OCI-LY7 (cell line): ENCODE measurements at places on chromosomes 4 and X.
A peak's percentile ranks its signal among the peaks of the same experiment; 100 is the strongest.

DNA sequence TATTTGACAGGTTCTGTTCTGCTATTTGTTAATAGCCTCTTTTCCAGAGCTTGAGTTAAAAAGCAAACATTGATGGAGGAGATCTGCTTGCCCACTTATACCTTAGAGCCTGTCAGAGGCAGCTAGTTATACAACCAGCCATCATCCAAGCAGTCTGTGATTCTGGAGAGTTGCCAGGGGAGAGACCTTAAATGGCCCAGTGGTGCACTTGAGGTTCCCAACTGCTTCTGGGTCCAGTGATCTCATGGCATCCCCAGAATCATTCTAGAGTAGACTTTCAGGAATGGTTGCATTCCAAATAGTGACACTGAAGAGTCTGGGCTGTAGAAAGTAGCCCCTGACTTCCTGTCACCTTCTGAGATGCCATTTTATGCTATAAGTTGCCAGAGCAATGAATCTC is 160.7 kb downstream of the FHIP1A start:
- no peak for DNase-seq

DNA sequence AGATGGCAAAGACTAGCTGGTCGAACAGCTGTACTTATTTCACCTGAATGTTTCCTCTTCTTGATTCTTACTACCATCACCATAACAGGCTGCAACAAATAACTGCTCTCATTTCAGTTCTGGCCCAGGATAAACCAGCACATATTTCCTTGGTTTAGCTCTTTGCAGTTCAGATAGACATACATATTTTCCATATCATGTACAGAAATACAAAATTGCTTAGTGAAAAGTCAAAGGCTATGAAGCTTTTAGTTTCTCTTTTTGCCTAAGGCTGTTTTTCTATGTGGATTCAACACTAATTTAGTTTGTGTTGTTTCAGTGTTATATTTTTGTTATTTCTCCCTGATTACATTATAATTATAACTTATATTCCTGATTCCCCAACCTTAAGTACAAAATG is 103.6 kb upstream of the BMP3 start:
- no peak for DNase-seq

DNA sequence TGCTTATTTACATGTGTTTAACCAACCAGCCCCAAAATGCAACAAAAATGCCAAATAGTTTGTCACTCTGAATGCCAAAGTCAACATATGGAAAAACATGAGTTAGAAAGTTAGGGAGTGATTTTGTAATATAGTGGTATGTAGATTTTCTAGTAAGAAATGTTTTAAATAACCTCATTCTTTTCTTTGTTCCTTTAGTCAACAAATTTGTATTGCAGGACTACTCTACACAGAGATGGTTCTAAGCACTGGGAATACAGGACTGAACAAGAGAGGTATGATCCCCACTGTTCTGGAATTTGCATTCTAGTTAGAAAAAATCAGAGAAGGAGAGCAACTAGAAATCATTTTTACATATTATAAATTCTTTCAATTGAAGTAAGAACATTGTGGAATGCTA is 218.8 kb upstream of the ANXA10 start:
- no peak for DNase-seq

DNA sequence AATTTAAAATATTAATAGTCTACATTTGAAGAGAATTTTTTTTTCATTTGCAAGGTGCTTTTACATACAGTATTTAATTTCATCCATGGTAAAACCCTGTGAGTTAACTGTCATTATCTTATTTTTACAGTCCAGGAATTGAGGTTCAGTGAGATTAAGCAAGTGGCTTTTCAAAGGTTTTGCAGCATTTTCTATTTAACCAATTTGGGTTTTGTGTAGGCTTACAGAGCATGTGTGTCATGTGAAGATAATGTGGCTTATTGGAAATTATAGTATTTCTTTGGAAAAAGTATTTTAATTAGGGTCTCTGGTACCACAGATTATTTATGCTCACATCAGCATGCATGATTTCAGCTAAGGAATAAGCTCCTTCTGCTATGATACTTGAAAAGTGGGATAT is 4.5 kb downstream of the XK start:
- no peak for DNase-seq

DNA sequence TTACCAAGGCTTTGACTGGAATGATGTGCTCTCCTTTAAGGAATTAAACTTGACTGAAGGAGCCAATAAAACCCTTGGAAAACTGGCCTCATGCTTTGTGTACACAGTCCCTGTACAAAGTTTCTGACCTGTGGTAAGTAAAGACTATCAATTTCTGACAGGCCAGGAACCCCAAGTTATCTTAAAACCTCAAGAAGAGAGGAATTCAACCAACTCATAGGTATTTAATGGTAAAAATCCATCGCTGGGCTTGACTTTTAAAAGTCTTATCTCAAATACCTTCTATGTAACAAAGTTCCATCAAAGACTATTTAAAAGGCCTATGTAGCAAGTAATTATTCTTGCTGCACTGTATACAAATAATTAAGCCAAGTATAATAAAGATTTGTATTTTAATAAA is 103.7 kb upstream of the TENT5D start:
- no peak for DNase-seq

- DNase-seq, result no peak
Observed at GRCh38 chr4:40730091-40730679, 19.6 kb upstream of the NSUN7 start.

DNA sequence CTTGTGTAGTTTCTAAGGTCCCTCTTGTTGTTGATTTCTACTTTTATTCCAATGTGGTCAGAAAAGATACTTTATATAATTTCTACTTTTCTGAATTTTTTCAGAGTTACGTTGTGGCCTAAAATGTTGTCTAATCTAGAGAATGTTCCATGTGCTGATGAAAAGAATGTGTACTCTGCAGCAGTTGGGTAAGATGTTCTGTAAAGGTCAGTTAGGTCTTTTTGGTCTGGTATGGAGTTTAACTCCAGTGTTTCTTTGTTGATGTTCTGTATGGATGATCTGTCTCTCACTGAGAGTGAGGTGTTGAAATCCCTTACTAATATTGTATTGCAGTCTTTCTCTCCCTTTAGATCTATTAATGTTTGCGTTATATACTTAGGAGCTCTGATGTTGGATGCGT is 37.0 kb upstream of the GPRIN3 start:
- no peak for DNase-seq

DNA sequence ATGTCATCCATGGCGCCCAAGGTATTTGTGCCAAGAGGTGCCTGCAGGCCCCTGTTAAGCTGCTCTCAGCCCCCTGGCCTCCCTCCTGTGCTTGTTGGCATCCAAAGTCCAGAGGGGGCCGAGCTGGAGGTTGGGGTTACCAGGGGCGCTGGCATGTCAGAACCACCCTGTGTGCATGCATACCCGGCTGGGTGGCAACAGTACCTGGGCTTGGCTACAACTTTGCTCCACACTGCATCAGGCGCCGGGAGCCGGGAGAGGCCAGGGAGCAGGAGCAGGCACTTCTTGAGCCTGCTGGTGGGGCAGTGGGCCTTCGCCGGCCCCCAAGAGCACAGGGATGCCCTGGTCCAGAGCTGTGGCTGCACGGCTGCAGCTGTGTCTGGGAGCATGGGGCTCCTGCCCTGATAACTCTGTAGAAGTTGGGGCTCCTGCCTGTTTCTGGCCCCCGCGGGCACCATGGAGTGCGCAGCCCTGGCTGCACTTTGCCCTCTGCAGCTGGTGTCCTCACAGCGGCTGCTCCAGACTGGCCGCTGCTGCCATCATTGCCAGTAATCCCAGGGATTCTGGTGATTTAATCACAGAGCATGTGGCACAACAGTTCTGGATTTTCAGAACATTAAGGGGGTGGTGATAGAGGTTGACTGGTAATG is 130.3 kb downstream of the ARHGAP10 start:
- no peak for DNase-seq

- no peak for DNase-seq
Observed at GRCh38 chr4:7971159-7971631, 31.5 kb upstream of the AFAP1 start.

- peak; percentile 86 for DNase-seq
Observed at GRCh38 chr4:140851032-140851636, 94.9 kb upstream of the TBC1D9 start.

DNA sequence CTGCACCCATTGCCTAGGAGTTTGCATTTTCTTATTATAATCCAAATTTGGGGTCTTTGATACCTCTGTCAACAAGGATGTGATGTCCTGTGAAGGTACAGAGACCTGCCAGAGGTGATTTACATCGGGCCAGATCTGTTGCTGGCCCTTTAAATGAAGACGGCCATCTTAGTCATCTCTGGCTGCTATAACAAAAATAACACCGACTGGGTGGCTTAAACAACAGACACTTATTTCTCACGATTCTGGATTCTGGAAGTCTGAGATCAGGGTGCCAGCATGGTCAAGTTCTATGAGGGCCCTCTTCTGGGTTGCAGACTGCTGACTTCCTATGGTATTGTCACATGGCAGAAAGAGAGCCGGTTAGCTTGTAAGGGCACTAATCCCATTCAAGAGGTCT is 75.7 kb downstream of the F11 start:
- DNase-seq, result no peak
